ENCODE measurements at places on chromosomes 2 and 18.

DNA sequence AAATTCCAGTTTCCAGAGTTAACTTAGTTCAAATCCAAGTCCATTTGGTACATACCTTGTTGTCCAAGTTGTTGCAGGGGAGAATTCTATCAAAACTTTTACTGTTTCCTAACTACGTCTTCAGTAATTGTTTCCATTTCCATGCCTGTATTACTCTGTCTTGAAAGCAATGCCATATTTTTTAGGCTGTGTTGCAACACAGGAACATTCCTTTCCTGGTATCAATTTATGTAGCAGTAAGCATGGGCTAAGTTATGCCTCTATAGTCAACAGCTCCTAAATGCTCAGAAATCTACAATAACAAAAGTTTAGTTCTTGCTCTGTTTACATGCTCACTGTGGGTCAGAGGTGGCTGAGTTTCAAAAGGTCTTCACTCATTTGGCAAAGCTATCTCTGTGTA lies 1943.8 kb upstream of the PIK3C3 start:
- no peak for DNase-seq

GRCh38 chr2:119283873-119284331 lies 60.3 kb downstream of the STEAP3 start:
- DNase-seq: no peak

DNA sequence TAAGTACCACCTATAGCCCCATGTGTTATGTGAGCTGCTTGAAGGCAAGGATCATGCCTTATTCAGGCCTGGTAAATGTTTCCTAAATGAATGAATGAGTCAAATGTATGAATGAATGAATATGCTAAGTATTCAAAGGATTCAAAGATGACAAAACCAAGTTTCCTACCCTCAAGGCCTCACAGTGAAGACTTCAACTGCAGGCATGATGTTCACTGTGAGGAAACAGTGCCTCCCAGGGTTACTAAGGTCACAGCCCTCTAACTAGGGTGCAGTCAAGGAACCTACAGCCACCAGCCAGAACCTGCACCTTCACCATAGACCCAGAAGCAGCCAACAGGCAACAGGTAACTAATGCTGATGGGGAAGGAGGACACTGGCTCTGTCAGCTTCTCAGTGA lies 69.3 kb downstream of the SUMO1 start:
- DNase-seq: no peak

DNA sequence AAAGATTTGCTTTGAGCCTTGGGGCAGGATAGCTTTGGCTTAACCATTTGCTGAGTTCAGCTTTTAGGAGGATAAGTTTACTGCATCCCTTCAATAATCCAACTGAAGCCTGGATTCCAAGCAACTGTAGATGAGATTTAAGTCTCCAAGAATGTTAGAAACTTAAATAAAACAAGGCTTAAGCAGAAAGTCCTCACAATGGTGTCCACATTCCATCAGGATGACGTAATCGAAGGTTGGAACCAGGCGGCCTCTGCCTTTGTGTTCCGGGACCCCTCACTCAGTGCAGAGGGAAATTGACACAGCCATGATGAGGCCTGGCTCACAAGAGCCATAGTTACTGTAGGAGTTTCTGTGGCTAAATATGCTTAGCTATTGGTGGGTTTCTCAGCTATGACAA lies 260.4 kb downstream of the LPIN1 start:
- DNase-seq: no peak

DNA sequence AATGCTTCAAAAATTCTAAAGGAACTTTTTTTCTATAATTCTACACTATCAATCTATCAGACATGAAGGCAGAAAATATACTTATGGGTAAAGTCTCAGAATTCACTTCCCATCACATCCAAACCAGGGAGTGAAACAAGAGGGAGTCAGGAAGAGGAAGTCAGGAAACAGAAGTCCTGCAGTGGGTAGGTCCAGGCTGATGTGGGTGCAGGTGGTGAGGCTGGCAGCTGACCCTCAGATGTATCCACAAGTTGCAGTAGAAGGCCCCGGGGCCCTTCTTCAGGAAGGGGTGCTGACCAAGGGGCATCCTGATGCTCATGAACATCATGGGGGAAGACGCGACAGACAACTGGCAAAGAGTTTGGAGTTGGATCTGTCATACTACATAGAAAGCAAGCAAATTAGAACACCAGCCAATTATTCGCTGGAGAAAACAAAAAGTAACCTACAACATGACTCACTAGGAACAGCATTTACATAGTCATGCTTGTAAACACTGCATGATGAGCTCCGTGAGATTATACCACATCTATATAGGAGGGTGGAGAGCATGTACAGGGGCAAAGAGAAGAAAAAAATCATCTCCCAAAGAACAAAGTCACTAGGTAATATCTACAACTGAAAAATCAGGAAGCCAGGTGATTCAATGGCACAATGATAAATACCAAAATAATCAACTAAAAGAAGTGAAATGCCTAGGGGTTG lies 4.2 kb downstream of the UXS1 start:
- no peak for DNase-seq

GRCh38 chr18:41942254-41942653 lies 12.8 kb upstream of the PIK3C3 start:
- no peak for DNase-seq

DNA sequence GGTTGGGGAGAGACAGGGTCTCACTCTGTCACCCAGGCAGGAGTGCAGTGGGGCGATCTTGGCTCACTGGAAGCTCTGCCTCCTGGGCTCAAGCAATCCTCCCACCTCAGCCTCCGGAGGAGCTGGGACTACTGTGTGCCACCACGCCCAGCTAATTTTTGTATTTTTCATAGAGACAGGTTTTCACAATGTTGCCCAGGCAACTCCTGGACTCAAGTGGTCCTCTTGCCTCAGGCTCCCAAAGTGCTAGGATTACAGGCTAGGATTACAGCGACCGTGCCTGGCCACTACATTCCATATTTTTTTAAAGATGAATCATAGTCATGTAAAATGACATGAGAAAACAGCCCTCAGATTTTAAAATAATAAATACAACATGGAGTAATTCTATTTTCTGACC lies 32.3 kb downstream of the CWC22 start:
- no peak for DNase-seq

Measured in mesothelial cell of epicardium (in vitro differentiated cells).